Stimulated activated CD4-positive, alpha-beta T cell treated with anti-CD3 and anti-CD28 coated beads, Interleukin-1b, Interleukin-23, amount 100 ng/mL, for 24 hours (primary cell): ENCODE measurements at places on chromosomes 16 and 17.

GRCh38 chr17:29344201-29344856, 45.8 kb upstream of the TAOK1 start:
- no peak for DNase-seq

DNA sequence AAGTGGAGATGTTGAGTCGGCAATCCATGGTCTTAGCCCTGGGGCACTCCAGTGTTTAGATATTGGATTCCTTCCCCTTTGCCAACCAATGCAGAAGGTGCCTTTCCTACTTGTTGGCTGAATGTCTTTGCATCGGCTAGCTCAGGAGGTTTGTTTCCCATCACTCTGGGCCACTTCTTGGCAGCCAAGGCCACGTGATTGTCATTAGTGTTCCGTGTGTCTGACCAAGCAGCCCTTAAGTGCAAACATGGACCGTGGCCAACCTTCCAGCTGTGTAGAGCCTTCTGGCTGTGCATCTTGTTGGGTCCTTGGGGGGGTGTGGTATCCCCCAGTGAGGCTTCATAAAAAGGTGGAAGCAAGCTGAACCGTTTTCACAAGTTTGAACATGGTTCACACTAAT, 66.0 kb downstream of the GNAO1 start:
- no peak for DNase-seq

DNA sequence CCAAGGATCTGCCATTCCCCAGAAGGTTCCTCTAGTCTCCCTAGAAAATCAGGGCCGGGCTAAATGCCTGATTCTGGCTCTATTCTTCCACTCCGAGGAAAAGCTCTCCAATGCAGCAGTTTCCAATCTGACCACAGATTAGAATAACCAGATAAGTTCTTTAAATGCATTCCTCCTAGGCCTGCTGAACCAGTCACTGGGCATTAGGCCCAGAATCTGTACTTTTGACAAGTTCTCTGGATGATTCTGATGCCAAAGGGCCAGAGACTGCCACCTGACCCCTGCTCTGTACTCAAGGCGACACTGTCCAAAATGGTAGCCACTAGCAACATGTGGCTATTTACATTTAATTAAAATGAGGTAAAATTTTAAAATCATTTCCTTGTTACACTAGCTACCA, 22.3 kb downstream of the MAP3K14 start:
- DNase-seq: no peak

GRCh38 chr17:73064084-73064938, 28.2 kb downstream of the SLC39A11 start:
- no peak for DNase-seq

- no peak for DNase-seq
Observed at GRCh38 chr16:86213437-86214205, 296.7 kb upstream of the FOXF1 start.

DNA sequence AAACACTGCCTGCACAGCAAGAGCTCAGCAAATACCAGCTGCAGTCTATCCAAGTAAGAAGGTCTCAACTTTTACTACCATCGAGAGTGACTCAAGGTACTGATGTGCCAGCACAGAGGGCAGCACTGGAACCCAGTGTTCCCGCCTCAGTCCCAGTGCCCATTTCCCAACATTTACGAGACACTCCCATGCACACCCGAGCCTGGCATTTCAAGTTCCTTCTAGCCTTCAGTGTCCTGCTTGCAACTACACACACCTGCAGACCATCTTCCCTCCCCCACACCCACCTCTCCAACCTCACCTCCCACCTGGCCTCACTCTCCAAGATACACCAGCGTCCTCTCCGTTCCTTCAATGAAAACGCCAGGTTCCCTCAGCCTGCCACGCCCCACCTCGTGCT, 3.2 kb downstream of the KLHDC4 start:
- no peak for DNase-seq

DNA sequence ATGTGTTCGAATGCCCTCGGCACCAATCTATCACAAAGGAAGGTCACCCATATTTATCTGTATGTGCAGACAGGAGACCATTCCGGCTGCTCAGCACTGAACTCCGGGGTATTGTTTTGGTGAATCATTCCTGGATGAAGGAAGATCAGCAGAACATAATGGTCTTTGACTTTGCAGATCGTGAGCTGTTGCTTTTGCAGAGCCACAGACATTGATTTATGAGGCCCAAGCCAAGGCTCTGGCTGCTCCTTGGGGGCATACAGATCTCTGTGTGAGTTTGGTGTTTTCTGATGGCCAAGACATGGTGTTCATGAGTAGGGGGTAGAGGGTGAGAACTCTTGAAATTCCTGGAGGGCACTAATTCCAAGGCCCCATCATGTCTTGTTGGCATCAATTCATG, 458.8 kb upstream of the HSBP1 start:
- DNase-seq: no peak

DNA sequence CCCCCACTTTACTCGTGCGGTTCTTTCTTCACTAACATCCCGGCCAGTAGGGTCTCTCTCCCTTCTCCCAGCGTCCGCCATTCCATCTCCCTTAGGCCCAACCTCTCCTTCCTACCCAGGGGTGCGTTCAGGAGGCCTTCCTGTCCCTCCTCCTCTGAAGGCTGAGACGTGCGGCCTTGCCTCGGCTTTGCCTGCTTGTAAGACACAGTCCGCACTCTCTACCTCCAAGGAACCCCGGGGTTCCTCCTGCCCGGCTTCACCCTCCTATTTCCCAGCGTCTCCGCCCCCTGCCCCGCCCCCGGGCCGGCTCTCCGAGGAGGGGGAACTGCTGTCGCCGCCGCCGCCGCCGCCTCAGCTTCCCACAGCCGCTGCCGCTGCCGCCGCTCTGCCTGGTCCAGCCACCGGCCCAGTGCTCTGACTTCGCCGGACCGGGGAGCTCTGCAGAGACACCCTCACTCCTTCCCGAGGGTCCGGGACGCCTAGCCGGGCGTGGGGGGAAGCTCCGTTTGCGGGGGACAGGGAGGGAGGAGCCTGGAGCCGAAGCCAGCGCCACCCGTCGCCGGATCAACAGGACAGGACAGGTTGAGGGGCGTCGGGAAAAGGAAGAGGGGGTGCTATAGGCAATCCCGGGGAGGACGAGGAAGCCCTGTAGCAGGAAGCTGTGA, 1.2 kb upstream of the FGF11 start:
- no peak for DNase-seq

DNA sequence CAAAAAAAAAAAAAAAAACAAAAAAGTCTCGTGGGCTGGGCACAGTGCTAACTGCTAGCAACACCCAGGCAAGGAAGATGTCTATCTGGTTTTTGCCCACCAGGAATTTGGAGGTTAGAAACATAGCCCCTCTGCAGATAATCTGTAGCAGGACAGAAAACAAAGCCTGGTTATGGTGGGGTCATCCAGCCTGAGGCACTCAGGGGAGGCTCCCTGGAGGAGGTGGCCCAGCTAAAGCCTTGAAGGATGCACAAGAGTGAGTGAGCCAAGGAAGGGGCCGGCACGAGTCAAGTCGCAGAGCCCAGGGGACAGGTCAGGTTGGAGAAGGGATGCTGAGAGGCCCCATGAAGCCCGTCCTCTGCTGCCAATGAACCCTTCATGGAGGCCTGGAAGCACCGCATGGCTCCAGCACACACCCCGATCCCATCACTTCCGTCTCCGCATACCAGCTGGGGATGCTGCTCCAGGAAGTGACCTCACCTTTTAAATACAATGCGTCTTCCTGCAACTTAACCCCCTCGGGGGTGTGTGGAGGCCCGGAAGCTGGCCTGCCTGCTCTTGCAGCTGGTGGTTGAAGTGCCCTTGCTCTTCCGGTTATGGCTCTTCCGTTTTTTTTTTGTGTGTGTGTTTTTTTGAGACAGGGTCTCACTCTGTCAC, 86.5 kb downstream of the ENGASE start:
- DNase-seq: no peak

DNA sequence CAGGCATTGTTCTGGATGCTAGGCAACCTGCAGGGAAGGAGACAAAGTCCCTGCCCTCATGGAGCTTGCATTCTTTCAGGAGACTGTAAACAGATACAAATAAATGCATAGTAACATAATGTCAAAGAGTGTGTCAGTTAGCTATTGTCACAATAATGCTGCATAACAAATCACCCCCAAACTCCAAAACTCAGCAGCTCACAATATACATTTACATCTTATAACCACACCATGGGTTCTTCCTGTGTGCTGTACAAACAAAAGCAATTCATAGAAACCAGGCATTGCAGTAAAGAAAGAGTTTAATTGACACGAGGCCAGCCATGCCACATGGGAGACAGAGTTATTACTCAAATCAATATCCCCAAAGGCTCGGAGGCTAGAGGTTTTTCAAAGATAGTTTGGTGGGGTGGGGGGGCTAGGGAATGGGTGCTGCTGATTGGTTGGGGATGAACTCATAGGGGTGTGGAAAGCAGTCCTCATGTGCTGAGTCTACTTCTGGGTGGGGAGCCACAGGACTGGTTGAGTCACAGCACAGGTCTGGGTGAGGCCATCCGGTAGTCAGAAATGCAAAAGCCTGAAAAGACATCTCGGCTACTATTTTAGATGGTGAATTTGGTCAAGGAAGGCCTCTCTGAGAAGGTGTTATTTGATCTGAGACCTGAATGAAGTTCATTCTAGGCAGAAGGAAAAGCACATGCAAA, 79.0 kb downstream of the GPRC5B start:
- DNase-seq: no peak

- no peak for DNase-seq
Observed at GRCh38 chr17:55776271-55776670, 25.4 kb downstream of the PCTP start.

DNA sequence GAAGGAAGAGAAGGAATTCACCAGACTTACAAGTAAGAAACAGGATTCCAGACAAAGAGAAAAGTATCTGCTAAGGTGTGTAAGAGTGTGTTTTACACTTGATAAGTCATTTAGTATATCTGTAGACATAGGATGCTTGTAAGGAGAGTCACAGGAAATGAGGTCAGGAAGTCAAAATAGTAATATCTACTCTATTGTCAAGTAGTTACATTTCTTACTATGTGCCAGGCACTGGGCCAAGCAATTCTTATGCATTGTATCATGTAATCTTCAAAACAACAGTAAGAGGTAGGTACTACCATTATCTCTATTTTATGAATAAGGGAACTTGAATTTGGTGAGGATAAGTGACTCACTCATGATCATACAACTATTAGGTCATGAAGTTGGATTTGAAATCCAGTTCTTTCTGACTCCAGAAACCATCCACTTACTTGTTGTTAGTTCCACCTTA, 129.1 kb downstream of the SNX11 start:
- DNase-seq: no peak

DNA sequence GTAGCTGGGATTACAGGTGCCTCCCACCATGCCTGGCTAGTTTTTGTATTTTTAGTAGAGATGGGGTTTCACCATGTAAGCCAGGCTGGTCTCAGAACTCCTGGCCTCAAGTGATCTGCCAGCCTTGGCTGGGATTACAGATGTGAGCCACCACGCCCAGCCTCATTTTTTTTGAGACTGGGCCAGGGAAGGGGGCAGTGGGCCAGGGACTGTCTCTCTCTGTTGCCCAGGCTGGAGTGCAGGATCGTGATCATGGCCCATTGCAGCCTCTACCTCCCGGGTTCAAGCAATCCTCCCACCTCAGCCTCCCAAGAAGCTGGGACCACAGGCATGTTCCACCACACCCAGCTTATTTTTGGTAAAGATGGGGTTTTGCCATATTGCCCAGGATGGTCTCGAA, 16.0 kb downstream of the RSL1D1 start:
- no peak for DNase-seq

DNA sequence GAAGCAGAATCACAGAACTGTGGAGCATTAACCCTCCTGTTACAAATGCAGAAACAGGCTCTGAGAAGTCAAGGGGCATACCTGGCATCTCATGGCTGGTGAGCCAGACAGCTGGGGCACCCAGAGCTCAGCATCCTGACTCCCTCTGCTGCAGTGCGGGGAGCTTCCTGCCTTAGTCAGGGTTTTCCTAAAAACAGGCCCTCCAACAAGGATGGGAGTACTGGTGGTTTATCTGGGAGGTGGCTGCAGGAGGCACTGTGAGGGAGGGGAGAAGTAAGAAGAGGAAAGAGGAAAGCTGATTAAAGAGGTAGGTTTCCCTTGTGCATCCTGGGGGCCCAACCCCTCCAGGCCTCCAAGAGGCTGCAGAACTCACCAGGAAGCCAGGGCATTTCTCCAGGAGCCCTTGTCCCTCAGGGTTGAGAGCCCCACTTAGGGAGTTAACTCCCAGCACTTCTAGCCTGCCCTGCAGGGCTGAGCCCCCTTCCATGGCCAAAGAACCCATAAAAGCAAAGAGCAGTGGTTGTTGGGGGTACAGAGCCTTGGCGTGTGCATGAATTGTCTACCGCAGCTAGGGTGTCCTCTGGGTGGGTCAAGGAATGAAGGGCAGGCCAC, 261.5 kb upstream of the RPL38 start:
- DNase-seq: no peak

- no peak for DNase-seq
Observed at GRCh38 chr17:78163881-78164747, 4.3 kb upstream of the SYNGR2 start.

- DNase-seq: no peak
Observed at GRCh38 chr17:18318117-18318516, 3.0 kb downstream of the SMCR8 start.

GRCh38 chr17:10631701-10632100, 25.4 kb downstream of the MYH3 start:
- no peak for DNase-seq

- no peak for DNase-seq
Observed at GRCh38 chr17:62765351-62765750, 42.8 kb downstream of the MARCHF10 start.

DNA sequence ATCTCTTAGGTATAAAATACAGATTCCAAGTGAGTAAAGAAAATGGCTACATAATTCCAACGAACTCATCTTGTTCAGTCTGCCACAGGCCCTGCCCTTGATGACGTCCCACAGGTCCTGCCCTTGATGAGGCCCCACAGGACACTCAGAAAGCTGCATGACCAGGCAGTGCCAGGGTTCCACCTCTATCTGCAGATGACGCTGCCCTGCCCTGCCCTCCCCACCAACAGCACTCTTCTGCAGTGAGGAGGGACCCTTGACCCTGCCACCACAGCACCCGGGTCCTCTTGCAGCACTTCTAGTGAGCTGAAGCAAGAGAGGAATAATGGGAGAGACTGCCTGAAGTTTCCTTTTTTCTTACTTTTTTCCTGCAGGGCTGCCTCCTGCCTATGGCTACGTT, 118.4 kb downstream of the VPS53 start:
- DNase-seq: no peak
